ENCODE measurements at places on chromosomes 11 and 22. TPM values are rescaled to one million over a fixed set of nuclear protein-coding genes. Genes with fewer than 3 reads are reported as not detected.

Gene MAJIN
- not detected for total RNA-seq

Gene SPI1
- not detected for total RNA-seq

Gene MISFA
- total RNA-seq, result 6.4 TPM

Gene EFCAB6
- total RNA-seq, result 3.1 TPM

Gene OR4A16
- not detected for total RNA-seq

Gene FADD
- 59.3 TPM for total RNA-seq

Gene UPK3A
- total RNA-seq, result not detected

Gene TRIM51
- not detected for total RNA-seq

Gene TSPAN32
- not detected for total RNA-seq

All from Daoy (cell line).